ENCODE measurements at places on chromosomes 11 and 22.

DNA sequence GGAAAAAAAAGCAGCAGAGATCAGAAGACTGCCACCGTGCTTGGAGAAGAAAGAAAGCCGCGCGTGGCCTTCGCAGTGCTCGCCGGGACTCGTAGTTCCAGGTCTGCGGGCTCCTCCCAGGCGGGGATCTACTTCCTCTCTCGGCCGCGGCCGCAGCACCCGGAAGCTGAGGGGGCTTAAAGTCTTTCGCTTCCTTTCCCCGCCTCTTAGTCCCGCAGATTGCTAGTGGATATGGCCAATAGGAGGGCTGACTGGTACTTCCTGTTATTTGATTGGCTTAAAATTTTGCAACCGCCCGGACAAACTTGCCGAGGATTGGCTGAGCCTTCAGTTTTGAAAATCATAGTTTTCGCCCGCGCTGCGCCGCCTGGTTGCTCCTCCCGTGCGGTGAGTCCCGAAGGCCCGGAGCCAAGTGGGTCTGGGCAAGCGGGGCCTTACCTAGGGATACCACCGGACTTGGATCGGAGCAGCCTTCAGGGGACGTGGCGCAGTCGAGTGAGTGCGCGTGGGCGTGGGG, at the start of gene INCENP:
TSS of gene INCENP (plus strand) at position 343 of the 517 bp plus-strand sequence. CDS start 4,151 bp downstream, outside the sequence.
- DNase-seq = peak; percentile 90

DNA sequence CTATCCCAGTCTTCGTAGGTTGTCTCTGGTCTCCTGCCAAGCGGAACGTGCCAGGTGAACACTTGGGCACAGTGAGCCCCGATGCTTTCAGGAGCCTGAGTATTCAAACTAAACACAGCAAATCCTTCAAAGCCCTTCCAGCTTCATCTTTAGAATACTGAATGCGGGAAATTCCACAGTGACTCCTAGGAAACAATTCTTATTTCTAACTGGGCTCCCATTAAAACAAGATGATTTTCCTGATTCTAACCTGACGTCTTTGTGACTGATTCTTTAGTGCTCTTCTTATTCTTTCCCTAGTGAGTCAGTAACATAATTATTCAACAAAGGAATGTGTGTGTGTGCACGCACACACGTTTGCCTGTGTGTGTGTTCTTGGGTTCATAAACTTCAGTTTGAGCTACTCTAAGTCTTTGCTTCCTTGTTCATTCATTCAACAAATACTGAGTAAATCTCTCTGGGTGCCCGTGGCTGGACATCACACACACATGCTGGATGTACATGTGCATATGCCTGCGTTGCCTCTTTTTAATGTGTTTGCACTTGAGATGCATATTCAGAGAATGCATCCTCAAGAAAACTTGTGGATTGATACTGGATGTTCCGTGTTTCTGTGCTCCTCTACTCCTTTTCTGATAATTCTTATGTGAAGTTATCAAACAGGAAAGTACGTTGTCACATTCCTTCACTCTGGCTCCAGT, 134.5 kb downstream of the WNT7B start:
- no peak for DNase-seq

DNA sequence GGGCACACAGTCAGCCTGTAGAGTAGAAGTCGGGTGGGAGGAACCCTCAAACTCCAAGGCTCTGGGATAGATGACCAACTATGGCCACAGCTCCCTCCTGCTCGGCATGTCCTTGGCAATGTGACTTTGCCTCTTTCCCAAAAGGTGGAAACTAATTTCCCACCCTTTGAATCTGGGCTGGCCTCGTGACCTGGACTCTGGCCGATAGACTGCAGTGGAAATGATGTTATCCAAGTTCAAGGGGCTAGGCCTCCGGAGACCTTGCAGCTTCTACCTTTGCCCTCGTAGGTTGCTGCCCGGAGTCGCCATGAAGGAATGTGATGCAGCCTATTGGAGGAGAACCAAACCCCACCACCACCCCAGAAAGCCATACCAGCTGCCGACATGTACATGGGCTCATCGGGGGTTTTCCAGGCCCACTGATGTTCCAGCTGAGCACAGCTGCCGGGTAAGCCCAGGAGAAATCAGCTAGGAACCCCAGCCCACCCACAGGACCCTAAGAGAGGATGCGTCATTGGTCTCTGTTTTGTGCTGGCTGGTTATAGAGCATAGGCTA, 30.4 kb downstream of the KCNJ4 start:
- DNase-seq = no peak

- no peak for DNase-seq
Observed at GRCh38 chr11:59865031-59865430, 1.3 kb downstream of the TCN1 start.

GRCh38 chr11:3058753-3059664, 1.8 kb upstream of the CARS1 start:
- DNase-seq = no peak

DNA sequence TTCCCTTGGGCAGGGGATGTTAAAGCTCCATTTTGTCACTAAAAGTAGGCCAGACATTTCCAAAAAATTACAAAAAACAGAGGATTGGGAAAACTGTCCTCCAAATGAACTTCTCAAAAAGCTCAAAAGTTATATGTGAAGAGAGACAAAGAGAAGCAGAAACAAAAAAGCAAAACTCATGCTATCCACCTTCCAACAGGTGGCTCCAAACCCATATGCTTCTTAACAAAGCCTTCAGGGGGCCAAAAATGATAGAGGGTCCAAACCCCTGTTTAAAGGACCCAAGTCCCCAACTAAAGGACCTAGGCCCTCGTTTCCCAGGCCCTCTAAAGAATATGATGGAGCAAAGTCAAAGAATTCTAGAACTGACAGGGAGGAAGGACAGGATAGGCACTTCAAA, 146.7 kb downstream of the AASDHPPT start:
- DNase-seq = no peak

DNA sequence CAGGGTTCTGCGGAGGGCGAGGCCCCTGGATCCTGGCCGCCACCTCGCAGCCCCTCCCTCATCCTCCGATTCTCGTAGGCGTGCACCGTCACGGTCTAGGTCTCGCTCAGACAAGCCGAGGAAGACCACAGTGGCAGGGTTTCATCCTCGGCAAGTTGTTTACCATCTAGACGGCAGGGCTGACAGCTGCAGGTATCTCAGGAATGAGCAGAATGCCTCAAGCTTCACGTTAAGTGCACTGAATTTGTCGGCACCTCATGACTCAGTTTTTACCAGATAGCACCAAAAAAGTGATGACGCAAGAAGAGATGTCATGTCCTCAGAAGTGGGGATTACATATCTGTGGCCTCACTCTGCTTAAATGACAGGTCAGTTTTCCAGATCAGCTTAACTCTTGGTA, 35.1 kb downstream of the WT1 start:
- no peak for DNase-seq

GRCh38 chr11:86416494-86416893, 41.8 kb downstream of the CCDC81 start:
- no peak for DNase-seq

- DNase-seq = peak; percentile 13
Observed at GRCh38 chr11:96307776-96308140, 35.2 kb downstream of the MAML2 start.

DNA sequence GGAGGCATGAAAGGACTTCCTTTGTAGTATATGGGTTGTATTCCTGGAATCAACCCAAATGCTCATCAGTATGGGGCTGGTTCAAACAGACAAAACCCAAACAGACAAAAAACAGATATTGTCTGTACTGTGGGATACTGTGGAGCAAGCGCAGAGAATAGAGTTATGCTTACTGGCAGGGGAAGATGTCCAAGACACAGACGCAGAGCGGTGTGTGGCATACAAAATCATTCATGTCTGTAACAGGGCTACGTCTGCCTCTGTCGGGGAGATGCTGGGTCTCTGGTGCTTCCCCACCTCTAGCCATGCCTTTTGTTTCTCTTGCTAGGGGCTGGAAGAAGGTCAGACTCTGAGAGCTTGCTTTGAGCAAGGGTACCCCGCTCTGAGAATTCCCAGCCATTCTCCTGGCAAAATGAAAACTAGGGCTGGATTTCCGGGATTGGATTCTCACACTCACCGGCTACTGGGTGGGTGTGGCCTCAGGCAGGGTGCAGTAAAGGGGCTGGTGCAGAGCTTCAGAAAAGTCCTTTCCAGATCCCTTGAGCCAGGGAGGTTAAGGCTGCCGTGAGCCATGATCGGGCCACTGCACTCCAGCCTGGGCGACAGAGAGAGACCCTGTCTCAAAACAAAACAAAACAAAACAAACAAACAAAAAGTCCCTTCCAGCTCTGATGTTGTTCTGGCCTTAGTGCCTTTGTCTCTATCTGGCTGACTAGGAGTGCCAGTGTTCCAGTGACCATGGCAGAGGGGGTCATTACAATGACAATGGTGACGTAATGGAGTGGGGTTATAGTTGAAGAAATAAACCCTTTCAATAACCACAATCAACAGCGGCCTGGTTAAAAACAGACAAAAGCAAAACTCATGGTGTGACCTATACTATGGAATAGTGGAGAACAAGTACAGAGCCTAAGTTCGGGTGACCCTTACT, 2.9 kb upstream of the ABCC8 start:
- DNase-seq = peak; percentile 58

GRCh38 chr11:58674609-58675008, 52.1 kb downstream of the CNTF start:
- no peak for DNase-seq
